Spinal cord (tissue), 10 donors: ENCODE measurements at places on chromosomes 7 and 10. TPM values are rescaled to one million over a fixed set of nuclear protein-coding genes. Genes with fewer than 3 reads are reported as not detected.

The HOXA4 gene
- 56.1 TPM for polyA plus RNA-seq

The NT5C3A gene
- 47.1 TPM for polyA plus RNA-seq

The NET1 gene
- polyA plus RNA-seq = 32.4 TPM

The MKLN1 gene
- 13.6 TPM for polyA plus RNA-seq

The TRIL gene
- polyA plus RNA-seq = 66.0 TPM

The ZNF488 gene
- polyA plus RNA-seq = 32.5 TPM

The KIAA1217 gene
- polyA plus RNA-seq = 15.4 TPM

The ADIRF gene
- 35.7 TPM for polyA plus RNA-seq

The CYP3A7 gene
- 0.66 TPM for polyA plus RNA-seq

The SLC29A4 gene
- polyA plus RNA-seq = 59.8 TPM
